ENCODE measurements at places on chromosomes 11 and 22. TPM values are rescaled to one million over a fixed set of nuclear protein-coding genes. Genes with fewer than 3 reads are reported as not detected.

DNA sequence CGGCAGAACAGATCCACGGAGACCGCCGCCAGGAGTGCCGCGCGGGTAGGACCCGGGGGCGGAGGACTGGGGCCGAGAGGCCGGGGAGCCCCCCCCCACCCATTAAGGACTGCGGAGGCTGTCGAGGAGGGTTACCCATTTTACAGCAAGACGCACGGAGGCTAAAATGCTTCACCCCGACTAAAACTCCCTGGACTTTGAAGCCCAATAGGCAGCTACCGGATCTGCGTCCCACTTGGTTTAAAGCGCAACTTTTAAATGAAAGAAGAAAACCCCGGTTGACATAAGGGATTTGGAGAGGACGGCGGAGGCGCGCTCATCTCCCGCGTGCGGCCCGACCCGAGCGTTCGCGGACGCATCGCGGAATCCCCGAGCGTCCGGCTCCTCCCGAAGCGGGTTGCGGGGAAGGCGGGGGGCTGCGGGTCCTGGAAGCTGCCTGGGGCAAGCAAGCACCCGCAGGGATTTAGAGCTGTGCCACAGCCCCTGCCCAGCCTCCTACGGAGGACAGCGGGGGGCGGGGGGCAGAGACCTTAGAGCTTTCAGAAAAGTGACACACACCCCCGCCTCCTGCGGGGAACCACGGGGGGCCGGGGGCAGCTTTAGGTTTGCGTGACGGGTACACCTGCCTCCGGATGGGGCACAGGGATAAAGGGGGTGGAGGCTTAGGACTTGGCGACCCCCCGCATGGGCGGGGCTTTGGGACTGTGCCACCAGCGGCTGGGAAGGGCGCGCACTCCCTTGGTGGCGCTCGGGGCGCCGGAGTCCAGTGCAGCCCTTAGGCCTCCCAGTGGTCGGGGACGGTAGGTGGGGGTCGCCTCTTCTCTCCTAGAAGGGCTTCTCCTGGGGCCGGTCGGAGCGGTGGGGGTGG, 760 bp upstream of the CELSR1 start:
- DNase-seq, result no peak

GRCh38 chr22:50101870-50102565, 12.2 kb downstream of the MOV10L1 start:
- DNase-seq, result no peak

GRCh38 chr11:75851203-75851602, 36.2 kb downstream of the UVRAG start:
- DNase-seq, result no peak

- no peak for DNase-seq
Observed at GRCh38 chr11:18191376-18191775, 18.7 kb downstream of the MRGPRX4 start.

GRCh38 chr11:28878025-28878424, 769.8 kb downstream of the METTL15 start:
- no peak for DNase-seq

DNA sequence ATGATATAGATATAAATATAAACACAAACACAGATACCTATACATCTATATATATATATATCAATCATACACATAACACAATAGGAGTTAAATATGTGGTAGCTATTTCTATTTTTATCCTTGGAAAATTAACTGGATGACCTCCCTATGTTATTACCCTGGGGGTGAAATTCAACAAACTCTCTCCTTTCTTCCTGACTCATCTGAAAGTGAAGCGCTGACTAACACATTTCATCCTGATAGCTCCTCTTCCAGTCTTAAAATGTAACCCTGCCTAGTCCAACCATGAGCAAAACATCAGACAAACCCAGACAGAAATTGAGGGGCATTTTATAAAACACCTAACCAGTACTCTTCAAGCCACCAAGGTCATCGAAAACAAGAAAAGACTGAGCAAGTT, 220.6 kb upstream of the ISX start:
- DNase-seq, result no peak

DNA sequence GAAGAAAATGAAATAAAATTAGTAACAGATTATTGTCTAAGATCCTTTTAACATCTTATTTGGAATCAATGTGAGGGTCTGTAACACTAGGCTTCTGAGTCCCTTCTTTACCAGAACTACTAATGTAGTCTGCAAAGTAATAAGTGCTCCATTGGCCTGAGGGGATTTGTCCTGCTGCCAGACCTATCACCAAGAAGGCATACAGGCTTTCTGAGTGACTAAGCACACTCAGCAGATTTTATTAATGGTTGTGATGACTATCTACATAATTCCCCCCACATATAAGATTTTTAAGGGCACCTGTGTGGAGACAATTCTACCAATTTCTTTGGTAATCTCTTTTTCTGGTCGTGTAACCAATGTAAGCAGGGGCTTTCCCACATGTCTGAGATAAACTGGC, 365.0 kb upstream of the FAT3 start:
- no peak for DNase-seq

DNA sequence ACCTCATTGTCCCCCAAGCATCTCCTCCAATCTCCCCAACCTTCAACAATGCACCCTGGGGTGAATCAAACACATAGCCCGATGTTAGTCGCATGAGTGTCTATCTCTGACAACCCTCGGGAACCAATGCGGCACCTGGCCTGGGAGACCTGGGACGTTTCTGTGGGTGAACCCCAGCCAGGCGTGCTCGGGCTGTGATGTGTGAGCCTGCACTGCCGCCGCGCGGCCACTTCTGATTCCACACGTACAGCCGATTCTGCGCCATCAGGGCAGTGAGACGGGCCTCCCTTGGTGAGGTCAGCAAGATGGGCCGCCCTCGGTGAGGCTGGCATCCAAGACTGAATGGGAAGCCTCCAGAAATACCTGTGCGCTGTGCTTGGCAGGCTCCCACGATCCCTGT, 5.2 kb upstream of the H19 start:
- DNase-seq, result no peak

DNA sequence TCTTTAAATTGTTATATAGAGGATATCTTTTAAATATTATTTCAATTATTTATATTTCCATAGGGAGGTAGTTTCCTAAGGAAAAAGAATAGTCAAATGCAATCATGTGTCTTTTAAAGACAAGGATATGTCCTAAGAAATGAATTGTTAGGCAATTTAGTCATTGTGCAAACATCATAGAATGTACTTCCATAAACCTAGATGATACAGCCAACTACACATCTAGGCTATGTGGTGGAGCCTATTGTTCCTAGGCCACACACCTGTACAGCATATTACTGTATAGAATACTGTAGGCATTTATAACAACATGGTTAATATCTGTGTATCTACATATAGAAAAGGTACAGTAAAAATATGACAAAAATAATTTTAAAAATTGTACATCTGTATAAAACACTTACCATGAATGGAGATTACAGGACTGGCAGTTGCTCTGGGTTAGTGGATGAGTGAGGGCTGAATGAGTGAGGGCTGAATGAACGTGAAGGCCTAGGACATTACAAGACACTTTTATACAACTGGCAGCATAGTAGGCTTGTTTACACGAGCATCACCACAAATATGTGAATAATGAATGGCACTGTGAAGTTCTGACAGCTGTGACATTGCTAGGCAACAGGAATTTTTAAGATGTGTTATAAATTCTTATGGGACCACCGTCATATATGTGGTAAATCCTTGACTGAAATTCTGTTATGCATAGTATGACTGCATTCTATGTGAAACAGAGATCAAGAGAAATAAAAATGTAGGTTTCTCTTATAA, 1879.0 kb upstream of the RAG2 start:
- DNase-seq, result no peak

DNA sequence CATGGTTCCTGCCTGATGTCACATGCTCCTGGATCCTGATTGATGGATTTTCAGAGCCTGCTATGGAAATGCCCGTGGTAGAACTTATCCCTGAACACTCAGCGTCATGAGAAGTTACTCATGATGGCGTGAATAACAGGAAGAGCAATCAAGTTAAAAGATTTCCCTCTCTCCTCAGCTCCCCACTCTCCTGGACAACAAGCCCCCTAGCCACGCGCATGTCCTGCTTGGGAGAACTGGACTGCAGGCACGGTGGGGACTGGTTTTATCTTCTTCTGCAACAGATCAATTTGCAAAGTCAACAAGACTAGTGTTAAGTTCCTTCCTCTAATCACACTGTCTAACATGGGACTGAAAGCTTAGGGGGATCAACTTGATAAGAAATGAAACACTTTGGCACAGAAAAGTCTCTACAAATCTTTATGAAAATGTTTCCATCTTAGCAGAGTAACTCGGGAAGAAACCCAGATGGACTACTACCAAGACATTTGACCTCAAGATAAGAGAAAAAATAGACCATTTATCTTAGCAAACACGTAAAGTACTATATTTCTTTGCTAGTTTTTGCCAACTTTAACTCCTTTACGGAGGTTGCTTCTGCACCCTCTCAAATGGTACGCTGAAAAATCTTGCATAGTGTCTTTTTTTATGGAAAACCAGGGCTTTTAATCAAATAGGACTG, 27.6 kb downstream of the POU2AF1 start:
- no peak for DNase-seq

DNA sequence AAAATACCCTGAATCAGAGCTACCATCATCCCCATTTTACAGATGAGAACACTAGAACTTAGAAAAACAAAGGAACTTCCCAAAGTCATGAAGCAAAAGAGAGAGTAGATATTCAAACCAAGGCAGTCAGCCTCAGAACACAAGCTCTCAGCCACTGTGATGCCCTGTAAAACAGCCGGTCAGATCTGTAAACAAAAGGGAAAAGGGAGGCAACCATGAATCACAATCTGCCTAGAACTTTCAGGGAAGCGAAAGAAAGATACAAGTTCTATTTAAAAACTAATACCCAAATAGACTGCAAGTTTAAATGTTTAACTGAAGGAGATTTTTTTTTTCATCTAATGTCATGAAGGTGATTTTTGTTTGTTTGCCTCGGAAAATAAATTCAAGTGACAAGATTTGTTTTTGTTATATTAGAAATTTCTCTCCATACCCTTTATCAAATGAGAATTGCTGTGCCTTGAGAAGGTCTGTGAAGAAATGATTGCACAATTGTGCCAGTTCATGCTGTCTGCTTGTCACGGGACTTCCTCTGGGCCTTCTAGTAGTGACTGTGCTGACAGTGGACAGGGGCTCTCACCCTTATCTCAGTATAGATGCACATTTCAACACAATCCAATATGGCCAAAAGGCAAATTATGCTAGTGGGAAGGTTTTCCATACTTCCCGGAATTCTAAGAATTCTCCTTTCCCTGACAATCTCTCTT, 11.7 kb downstream of the SAA1 start:
- DNase-seq, result no peak

DNA sequence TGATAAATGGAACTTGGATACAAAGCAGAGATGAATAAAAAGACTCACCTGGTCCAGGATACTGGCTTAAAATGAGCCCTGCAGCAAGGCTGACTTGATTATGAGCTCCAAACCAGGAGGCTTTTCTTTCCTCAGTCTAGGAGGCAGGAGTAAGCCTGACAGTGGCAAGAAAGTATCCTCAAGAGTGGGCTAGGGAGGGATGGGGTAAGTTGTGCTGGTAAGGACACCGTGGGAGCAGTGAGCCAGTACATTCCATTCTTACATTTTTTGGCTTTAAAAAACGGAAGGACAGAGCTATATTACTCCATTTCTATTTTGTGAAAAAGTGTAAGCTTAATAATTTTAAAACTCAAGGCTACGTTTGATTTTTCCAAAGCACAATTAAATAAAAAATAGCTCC, 187.1 kb upstream of the DDI1 start:
- DNase-seq, result no peak

DNA sequence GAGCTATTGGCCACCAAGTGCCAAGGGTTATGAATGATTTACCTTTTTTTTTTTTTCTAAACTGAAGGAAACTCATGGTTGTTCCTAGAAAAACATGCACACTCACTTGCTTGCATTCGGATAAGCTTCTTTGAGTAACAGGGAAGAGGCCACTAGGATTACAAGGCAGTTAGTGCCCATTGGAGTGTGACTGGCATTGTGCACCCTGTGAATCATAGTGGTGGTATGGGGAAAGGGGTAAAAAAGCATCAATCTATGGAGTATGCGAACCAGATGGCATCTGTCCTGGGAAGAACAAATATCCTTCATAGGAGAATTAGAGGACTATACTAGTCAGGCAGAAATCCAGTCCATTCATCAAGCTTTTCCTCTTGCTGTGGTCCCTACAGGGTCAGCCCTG, 24.2 kb downstream of the CD44 start:
- DNase-seq, result no peak

- no peak for DNase-seq
Observed at GRCh38 chr11:93199616-93200015, 1.8 kb upstream of the SLC36A4 start.

GRCh38 chr22:46047841-46048595, 71.1 kb upstream of the WNT7B start:
- DNase-seq, result no peak

GRCh38 chr22:25078591-25078990, 121.1 kb upstream of the CRYBB3 start:
- DNase-seq, result no peak

DNA sequence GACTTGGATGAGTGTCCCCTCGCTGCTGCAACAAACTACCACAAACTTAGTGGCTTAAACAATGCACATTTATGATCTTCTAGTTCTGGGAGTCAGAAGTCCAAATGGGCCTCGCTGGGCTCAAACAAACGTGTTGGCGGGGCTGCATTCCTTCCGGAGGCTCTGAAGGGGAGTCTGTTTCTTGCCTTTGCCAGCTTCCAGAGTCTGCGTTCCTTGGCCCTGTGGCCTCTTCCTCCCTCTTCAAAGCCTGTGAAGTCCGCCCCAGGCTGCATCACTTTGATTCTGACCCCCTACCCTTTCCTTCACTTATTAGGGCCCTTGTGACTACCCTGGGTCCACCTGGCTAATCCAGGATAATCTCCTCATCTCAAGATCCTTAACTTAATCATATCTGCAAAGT, 80.3 kb upstream of the NECTIN1 start:
- no peak for DNase-seq

GRCh38 chr11:73048446-73048845, 93.7 kb downstream of the FCHSD2 start:
- DNase-seq, result no peak

DNA sequence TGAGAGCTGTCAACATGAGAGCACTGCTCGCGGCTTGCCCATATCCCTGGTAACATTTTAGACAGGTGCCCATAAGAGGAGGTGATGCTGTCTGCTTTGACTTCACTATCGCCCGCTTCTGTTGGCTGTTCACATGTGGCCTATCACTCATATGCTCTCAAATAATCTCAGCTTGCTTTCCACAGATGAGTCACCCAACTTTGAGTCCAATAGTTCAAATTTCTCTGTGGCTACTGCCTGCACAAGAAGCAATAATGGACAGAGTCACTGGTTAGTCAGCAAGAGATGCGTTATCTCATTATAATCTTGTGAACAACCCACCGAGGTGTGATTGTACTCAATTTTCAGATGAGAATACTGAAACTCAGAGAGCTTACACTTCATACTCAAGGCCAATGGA, 1714.1 kb downstream of the LRRC4C start:
- no peak for DNase-seq

- no peak for DNase-seq
Observed at GRCh38 chr22:27075891-27076290, 418.5 kb downstream of the MIAT start.

The SCGB1A1 gene
- total RNA-seq, result not detected

The SLC25A45 gene
- 4.1 TPM for total RNA-seq

The OR51L1 gene
- not detected for total RNA-seq

The PATE2 gene
- total RNA-seq, result not detected

The TRMT2A gene
- 58.0 TPM for total RNA-seq

The STIP1 gene
- 73.0 TPM for total RNA-seq

The USP2 gene
- total RNA-seq, result 0.94 TPM

The KCNK7 gene
- total RNA-seq, result 1.5 TPM

The CDC42BPG gene
- total RNA-seq, result 0.47 TPM

The RNF141 gene
- 25.8 TPM for total RNA-seq

The SLC5A1 gene
- not detected for total RNA-seq

The SOX6 gene
- total RNA-seq, result 2.0 TPM

Data from omental fat pad (tissue), 4 donors.